ENCODE measurements at places on chromosomes 12 and 14.

- H3K36me3 ChIP-seq: no peaks in the 10 kb centered on the region
- no peaks in the 10 kb centered on the region for H3K4me1 ChIP-seq
- DNase-seq: no peak
- no peaks in the 10 kb centered on the region for H3K27me3 ChIP-seq
Observed at GRCh38 chr12:44331269-44331668, 495.4 kb downstream of the TMEM117 start.

GRCh38 chr14:102917469-102918211 lies 4.8 kb upstream of the AMN start:
- no peaks in the 10 kb centered on the region for H3K27me3 ChIP-seq
- no peak overlapping the region for H3K27ac ChIP-seq
- DNase-seq: peak; percentile 24
- H3K4me3 ChIP-seq: no peak overlapping the region

GRCh38 chr12:108234158-108234557 lies 105.0 kb downstream of the CMKLR1 start:
- no peak overlapping the region for H3K4me3 ChIP-seq
- H3K36me3 ChIP-seq: no peaks in the 10 kb centered on the region
- no peaks in the 10 kb centered on the region for H3K4me1 ChIP-seq
- H3K27ac ChIP-seq: no peak overlapping the region

GRCh38 chr12:69392179-69392928 lies 32.8 kb downstream of the YEATS4 start:
- H3K4me3 ChIP-seq: no peak overlapping the region
- H3K27me3 ChIP-seq: no peaks in the 10 kb centered on the region
- H3K27ac ChIP-seq: no peak overlapping the region

DNA sequence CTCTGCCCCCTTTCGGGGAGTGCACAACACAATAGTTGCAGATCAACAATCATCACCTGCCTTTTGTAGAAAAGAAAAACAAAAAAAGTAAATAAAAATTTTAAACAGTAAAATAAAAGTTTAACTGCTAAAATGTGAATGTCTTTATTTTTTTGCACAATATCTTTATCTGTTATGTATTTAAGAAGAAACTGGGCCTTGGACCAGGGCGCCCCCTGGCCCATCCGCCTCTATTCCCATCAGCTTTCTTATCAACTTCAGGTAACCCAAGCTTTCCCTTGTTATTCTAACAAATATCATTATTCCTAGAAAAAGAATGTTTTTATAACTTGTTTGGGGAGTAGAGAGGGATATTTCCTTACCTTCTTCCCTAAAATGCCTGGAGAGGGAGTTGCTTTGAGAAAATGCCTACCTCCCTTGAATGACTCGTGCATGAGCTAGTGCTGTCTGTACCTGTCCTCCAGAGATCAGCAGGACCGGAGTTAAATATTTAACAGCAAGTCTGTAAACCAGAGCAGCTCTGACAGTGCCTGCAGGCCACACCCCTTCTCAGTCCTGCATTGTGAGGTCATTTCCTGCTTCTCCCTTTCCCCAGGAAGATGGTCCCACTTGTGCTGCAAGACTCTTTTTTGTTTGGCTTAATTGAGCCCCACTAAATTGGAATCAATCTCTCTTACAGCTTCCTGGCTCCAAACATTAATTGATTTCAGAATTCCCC lies 192.8 kb upstream of the RGS6 start:
- no peaks in the 10 kb centered on the region for H3K4me1 ChIP-seq
- H3K27me3 ChIP-seq: no peaks in the 10 kb centered on the region
- DNase-seq: peak; percentile 50
- peaks cover 5% of the 10 kb centered on the region for H3K36me3 ChIP-seq

GRCh38 chr14:68544081-68544892 lies 248.6 kb downstream of the ZFP36L1 start:
- peaks cover 20% of the 10 kb centered on the region for H3K4me1 ChIP-seq
- no peaks in the 10 kb centered on the region for H3K27me3 ChIP-seq
- H3K36me3 ChIP-seq: no peaks in the 10 kb centered on the region
- no peak overlapping the region for H3K27ac ChIP-seq

- DNase-seq: no peak
- no peaks in the 10 kb centered on the region for H3K27me3 ChIP-seq
- no peaks in the 10 kb centered on the region for H3K36me3 ChIP-seq
- no peak overlapping the region for H3K4me3 ChIP-seq
- no peak overlapping the region for H3K27ac ChIP-seq
- no peaks in the 10 kb centered on the region for H3K4me1 ChIP-seq
Observed at GRCh38 chr12:72468505-72468904, 196.3 kb downstream of the TRHDE start.

- H3K27me3 ChIP-seq: no peaks in the 10 kb centered on the region
- H3K4me3 ChIP-seq: peak overlapping the region; percentile 47
- peak overlapping the region; percentile 95 for H3K27ac ChIP-seq
- DNase-seq: peak; percentile 88
- peaks cover 28% of the 10 kb centered on the region for H3K4me1 ChIP-seq
- H3K36me3 ChIP-seq: no peaks in the 10 kb centered on the region
Observed at GRCh38 chr12:110199339-110200123, 75.4 kb downstream of the IFT81 start.

GRCh38 chr12:1305791-1306500 lies 288.4 kb downstream of the FBXL14 start:
- H3K4me1 ChIP-seq: no peaks in the 10 kb centered on the region
- no peak for DNase-seq
- no peaks in the 10 kb centered on the region for H3K36me3 ChIP-seq
- H3K4me3 ChIP-seq: no peak overlapping the region

GRCh38 chr12:29783773-29784666 lies at the start of gene TMTC1:
Gene TMTC1, minus strand, starts transcription at chr12:29783942. Its CDS starts 191 bp downstream, at chr12:29783751.
- H3K27me3 ChIP-seq: peaks cover 41% of the 10 kb centered on the region
- DNase-seq: no peak
- no peaks in the 10 kb centered on the region for H3K36me3 ChIP-seq
- peak within 1 kb of the TSS; percentile 56 for H3K4me3 ChIP-seq
- H3K27ac ChIP-seq: no peak within 1 kb of the TSS

- no peak overlapping the region for H3K27ac ChIP-seq
- H3K4me1 ChIP-seq: peaks cover 43% of the 10 kb centered on the region
- H3K27me3 ChIP-seq: no peaks in the 10 kb centered on the region
- DNase-seq: no peak
- 0 out of 3 replicates have a peak, but pooled peaks cover 12% of the 10 kb centered on the region for H3K36me3 ChIP-seq
- 0 out of 2 replicates have a peak overlapping the region, but pooled peaks have one; percentile 65 for H3K4me3 ChIP-seq
Observed at GRCh38 chr12:109771746-109772621, 58.4 kb downstream of the FAM222A start.

GRCh38 chr14:101207897-101208296 lies 304.4 kb upstream of the RTL1 start:
- no peak overlapping the region for H3K4me3 ChIP-seq
- H3K27ac ChIP-seq: no peak overlapping the region
- no peaks in the 10 kb centered on the region for H3K36me3 ChIP-seq
- no peaks in the 10 kb centered on the region for H3K4me1 ChIP-seq
- H3K27me3 ChIP-seq: no peaks in the 10 kb centered on the region
- DNase-seq: no peak

DNA sequence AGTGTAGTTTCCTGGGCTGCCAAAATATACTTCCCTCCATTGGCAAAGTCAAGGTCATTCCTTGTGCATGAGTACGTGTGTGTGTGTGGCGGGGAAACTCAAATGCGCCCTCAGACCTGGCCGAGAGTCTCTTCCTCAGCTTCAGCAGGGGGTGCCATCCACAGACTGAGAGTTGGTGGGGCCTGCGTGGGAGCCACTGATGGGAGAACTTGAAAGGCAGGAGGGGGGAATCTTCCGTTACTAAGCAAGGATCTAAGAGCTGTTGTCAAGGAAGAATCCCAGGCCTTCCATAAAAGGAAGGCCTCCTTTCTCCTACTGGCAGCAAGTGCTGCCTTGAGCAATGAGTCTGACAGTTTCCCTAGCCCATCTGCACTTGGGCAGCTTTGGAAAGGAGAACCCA lies 274.9 kb downstream of the EMP1 start:
- H3K4me3 ChIP-seq: no peak overlapping the region
- no peak overlapping the region for H3K27ac ChIP-seq
- H3K27me3 ChIP-seq: peaks cover 1% of the 10 kb centered on the region

DNA sequence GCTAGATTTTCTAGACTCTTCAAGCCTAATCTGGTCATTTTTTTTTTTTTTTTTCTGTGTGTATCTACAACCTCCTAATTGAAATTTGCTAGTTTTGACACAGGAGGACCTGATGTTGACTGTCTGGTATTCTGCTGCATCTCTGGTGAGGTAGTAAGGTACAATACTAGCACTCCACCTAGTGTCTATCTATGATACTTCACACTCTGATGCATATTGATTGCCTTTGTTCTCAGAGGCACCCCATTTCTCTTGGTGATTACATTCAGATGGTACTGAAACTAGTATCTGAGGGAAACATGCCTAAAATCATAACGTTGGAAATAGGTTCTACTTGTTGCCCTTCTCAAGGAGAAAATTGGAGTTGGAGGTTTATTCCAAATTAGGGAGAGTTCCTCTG lies 930.5 kb upstream of the NOVA1 start:
- peak; percentile 21 for DNase-seq
- no peaks in the 10 kb centered on the region for H3K36me3 ChIP-seq

DNA sequence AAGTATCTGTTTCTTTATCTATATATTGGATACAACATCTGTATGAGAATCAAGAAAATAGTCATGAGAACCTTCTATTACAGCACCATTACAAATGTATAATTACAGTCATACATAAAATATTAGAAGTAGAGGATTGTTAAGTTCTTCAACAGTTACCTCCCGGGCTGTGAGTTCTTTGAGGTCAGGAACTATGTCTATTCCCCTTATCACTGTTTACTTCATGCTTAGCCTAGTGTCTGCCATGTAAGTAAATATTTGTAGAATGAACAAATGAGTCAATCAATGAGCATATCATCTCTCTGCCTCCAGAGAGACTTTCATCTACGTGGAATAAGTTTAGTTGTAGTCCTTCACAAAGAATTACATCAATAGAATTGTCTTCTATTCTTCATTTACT lies 47.2 kb downstream of the PUS7L start:
- H3K4me3 ChIP-seq: no peak overlapping the region
- H3K4me1 ChIP-seq: no peaks in the 10 kb centered on the region
- H3K36me3 ChIP-seq: no peaks in the 10 kb centered on the region
- no peaks in the 10 kb centered on the region for H3K27me3 ChIP-seq
- no peak for DNase-seq

- H3K4me3 ChIP-seq: peak within 1 kb of the TSS; percentile 44
- H3K27me3 ChIP-seq: peaks cover 38% of the 10 kb centered on the region
- no peak within 1 kb of the TSS for H3K27ac ChIP-seq
- no peaks in the 10 kb centered on the region for H3K36me3 ChIP-seq
- DNase-seq: peak; percentile 20
Observed at GRCh38 chr14:52068615-52069306, at the start of gene NID2. Gene NID2, minus strand, starts transcription at chr14:52069059. Its CDS starts 65 bp downstream, at chr14:52068994.

GRCh38 chr14:78519863-78520262 lies 349.7 kb downstream of the NRXN3 start:
- DNase-seq: peak; percentile 4
- no peak overlapping the region for H3K27ac ChIP-seq
- H3K4me3 ChIP-seq: no peak overlapping the region
- H3K27me3 ChIP-seq: no peaks in the 10 kb centered on the region

GRCh38 chr14:99393059-99393655 lies 87.5 kb downstream of the SETD3 start:
- H3K36me3 ChIP-seq: no peaks in the 10 kb centered on the region
- no peaks in the 10 kb centered on the region for H3K4me1 ChIP-seq
- no peak overlapping the region for H3K27ac ChIP-seq

DNA sequence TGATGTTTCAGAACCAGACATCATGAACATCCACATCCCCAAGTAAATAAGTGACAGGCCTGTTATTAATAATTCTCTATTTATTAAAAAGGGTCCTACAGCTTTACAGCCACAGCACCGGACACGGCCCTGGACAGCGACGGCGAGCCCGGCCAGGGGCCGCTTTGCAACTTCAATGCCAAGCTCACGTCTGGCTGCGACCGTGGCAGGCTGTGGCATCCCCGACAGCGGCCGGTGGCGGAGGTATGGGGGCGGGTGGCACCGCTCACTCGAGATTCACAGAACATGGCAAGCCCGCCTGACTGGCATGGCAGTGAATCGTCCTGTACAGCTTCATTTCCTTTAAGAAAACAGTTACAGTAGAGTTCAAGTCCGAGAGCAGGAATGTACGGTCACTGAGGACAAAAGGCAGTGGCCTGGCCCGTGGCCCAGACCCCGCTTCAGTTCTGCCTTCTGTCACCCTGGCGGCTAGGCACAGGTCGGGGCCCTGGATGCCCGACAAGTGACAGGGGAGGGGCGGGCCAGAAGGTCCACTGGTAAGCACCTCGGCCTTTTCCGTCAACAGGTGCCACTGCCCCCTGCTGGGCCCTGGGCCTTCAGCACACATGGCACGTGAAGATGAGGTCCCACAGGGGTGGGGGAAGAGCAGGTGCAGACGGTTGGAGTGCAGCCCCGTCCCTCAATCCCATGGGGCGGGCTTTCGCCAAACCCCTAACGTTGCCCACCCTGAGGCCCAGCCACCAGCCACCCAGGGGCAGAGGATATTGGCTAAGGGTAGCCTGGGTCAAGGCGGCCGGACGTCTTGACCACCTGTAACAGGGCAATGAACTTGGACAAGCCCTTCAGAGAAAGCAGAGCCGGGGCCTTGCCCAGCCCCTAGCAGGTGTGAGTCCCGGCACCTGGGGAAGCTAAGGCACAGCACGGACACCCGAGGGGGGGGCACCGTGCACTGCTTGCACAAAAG lies 30.3 kb downstream of the HIP1R start:
- H3K36me3 ChIP-seq: peaks cover 3% of the 10 kb centered on the region
- peaks cover 72% of the 10 kb centered on the region for H3K4me1 ChIP-seq
- peak overlapping the region; percentile 82 for H3K27ac ChIP-seq
- DNase-seq: peak; percentile 69
- H3K4me3 ChIP-seq: peak overlapping the region; percentile 20

GRCh38 chr14:49623387-49623786 lies 2.8 kb downstream of the MGAT2 start:
- DNase-seq: no peak
- no peak overlapping the region for H3K27ac ChIP-seq
- H3K4me3 ChIP-seq: peak overlapping the region; percentile 86
- peaks cover 39% of the 10 kb centered on the region for H3K4me1 ChIP-seq
- H3K27me3 ChIP-seq: no peaks in the 10 kb centered on the region

GRCh38 chr12:6538420-6539313 lies 4.3 kb downstream of the GAPDH start:
- peaks cover 53% of the 10 kb centered on the region for H3K4me1 ChIP-seq
- H3K4me3 ChIP-seq: no peak overlapping the region
- no peaks in the 10 kb centered on the region for H3K27me3 ChIP-seq
- peak; percentile 6 for DNase-seq
- H3K27ac ChIP-seq: peak overlapping the region; percentile 49
- no peaks in the 10 kb centered on the region for H3K36me3 ChIP-seq

- peaks cover 35% of the 10 kb centered on the region for H3K4me1 ChIP-seq
- H3K4me3 ChIP-seq: no peak within 1 kb of the TSS
- no peaks in the 10 kb centered on the region for H3K36me3 ChIP-seq
- no peak within 1 kb of the TSS for H3K27ac ChIP-seq
Observed at GRCh38 chr12:53984901-53985691, at the start of gene HOXC10. Gene HOXC10, plus strand, starts transcription at chr12:53985146. Its CDS starts 114 bp downstream, at chr12:53985260.

DNA sequence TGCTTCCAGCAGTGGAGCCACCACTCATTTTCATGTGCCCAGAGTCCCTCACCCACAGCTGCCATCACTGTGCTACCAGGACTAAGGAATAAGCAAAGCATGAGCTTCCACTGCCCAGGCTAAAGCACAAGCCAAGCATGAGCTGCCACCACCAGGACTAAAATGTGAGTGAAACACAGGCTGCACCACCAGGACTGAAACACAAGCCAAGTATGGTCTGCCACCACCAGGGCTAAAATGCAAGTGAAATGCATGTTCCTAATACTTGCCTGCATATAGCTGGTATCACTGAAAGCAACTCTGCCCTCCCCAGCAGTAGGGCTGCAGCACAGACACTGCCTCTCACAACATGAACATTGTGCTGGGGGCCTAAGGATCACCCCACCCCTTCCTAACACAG lies 30.0 kb downstream of the CEP83 start:
- peak; percentile 23 for DNase-seq
- H3K36me3 ChIP-seq: no peaks in the 10 kb centered on the region
- no peaks in the 10 kb centered on the region for H3K27me3 ChIP-seq
- no peak overlapping the region for H3K27ac ChIP-seq

Data from HepG2 (cell line).